NB4 (cell line): ENCODE measurements at places on chromosomes 12 and 14.

DNA sequence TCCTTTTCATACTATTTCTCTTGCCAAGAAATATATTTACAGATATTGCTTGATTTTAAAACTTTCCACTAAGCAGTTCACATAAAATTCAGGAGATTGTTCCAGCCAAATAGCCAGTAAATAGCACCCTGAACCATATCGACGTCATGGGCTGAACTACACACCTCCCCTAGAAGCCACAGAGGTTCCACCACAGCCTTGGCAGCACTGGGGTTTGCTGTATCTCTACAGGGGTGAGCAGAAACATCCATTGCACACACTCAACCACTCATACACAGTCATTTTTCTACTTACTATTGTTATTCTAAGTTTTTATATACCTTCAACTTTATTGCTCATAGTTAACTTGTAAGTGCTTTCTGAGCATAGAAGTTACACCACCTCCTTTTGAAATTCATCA lies 8.1 kb upstream of the EIF2S3B start:
- peak; percentile 1 for DNase-seq

DNA sequence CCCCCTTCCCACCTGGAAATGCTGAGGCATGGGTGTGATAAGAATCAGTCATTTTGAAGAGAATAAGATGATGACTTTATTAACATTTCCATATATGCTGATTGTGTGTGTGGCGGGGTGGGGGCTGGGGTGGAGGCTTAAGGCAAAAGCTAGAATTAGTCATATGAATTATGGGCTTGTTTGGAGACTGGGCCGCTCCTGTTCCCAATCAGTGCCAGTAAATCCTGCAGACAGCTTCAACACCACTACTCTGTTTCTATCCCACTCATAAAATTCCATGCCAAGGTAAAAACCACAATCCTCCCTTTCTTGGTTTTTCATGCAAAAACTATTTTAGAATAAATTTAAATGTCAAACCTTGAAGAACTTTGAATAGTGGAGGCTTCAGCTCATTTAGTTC lies 29.9 kb upstream of the SLC38A2 start:
- no peak for DNase-seq

- peak; percentile 45 for DNase-seq
Measured at GRCh38 chr14:101077481-101078074, 174.1 kb upstream of the RTL1 start.

DNA sequence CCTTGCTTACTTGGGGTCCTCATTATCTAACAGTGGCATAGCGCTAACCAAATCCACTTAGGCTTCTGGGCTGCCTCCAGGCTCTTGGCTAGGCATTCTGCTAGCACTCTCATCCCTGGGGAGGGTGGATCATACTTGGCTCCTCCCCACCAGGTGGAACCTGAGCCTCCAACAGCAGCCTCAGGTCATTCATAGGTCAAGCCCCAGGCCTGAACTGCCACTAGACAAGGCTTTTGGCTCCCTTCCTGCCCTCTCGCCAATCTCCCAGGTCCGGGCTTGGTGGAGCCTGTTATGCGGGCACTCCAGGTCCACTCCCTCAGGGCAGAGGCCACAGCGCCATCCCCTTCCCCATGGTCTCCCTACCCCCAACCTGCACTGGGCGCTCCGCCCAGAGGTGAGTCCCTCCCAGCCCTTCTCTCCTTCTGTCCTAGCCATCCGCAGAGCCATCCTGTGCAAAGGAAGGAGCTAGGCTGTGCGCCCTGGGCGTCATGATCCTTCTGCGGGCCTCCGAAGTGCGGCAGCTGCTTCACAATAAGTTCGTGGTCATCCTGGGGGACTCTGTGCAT lies 154.9 kb upstream of the AMIGO2 start:
- DNase-seq: no peak

- DNase-seq: no peak
Measured at GRCh38 chr14:22735096-22735495, 31.4 kb upstream of the OXA1L start.

- DNase-seq: peak; percentile 66
Measured at GRCh38 chr12:105099356-105099755, 8.2 kb upstream of the WASHC4 start.

DNA sequence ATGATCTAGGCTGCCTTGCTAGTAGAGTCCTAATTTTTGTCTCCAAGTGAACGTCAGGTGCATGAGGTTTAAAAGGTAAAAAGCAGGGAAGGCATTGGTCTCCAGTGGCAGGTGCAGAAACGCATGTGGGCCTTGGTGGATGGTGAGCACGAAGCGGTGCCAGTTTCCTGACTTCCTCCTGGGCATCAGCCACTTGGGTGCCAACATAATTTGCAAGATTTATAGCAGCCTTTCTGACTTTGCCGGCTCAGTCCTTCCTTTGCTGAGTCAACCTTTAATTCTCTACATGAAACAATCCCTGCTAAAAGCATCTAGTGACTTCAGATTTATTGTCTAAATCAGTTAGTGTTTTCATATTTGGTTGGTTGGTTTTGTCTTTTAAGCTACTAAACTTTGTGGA lies 355.7 kb upstream of the TMEM132C start:
- no peak for DNase-seq

DNA sequence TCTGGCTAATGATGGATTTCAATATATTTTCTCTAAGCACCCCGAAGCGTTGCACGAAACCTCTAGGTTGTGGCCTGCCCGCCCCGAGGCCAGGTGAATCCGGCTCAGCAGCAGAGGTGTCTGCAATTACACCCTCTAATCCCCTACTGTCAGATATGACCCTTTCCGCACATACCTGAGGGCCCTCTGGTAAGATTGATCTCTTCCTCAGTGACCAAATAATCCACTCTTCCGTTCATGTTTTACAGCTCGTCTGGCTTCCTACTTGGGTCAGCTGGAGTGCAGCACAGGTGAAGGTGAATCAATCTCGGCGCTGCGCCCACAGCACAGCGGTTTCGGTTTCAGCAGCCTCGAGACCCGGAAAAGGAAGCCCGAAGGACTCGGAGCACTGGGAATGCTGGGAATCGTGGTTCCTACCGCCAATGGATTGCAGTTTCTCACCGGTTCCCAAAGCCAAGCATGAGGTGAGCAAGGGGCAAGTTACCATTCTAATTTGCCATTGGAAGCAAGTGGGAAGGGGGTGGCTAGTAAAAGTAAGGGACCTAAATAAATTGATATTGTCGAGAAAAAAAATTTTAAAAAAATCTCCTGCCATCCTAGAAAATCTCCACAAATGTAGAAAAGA lies at the start of gene SYNJ2BP:
TSS of gene SYNJ2BP (minus strand) at position 366 of the 625 bp plus-strand sequence. CDS start at position 239, 127 bp downstream.
- peak; percentile 43 for DNase-seq

DNA sequence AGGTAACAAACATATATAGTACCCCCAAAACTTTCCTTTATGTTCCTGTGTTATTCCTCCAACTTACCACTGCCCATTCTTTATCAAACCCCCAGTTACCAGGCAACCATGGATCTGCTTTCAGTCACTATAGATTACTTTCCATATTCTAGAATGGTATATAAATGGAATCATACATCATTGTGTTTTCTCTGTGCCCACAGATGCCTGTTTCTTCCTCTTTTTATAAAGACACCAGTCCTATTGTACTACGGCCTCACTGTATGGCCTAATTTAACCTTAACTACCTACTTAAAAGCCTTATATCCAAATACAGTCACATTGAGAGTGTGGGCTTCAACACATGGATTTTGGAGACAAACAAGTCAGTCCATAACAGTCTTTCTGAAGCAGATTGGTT lies 2.6 kb downstream of the TAS2R14 start:
- DNase-seq: peak; percentile 6

DNA sequence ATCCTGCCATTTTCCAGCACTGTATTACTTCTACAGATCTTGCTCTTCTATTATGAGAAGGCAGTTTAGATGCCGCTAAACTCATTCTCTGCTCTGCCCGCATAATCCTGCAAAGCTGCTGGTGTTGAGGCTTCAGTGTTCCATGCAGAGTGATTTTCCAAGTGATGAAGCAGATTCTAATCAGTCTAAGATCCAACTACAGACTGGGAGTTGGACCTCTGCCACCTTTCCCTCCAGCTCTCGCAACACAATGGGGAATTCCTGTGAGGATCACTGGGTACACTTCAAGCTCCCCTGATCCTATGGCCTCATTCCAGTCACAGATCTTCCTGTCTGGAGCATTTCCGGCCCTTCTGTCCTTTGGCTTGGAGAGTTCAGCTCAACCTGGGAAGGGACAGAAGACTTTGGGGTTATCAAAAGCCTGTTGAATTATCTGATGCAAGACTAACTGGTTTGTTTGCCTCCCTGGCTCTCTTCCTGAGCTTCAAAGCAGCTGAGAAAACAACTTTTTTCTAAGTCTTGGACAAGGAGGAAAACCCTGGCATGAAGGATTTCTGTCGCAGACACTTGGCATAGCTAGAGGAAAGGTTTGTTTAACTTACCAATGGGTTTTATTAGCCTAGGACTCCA lies 333.9 kb downstream of the ZFP36L1 start:
- no peak for DNase-seq

DNA sequence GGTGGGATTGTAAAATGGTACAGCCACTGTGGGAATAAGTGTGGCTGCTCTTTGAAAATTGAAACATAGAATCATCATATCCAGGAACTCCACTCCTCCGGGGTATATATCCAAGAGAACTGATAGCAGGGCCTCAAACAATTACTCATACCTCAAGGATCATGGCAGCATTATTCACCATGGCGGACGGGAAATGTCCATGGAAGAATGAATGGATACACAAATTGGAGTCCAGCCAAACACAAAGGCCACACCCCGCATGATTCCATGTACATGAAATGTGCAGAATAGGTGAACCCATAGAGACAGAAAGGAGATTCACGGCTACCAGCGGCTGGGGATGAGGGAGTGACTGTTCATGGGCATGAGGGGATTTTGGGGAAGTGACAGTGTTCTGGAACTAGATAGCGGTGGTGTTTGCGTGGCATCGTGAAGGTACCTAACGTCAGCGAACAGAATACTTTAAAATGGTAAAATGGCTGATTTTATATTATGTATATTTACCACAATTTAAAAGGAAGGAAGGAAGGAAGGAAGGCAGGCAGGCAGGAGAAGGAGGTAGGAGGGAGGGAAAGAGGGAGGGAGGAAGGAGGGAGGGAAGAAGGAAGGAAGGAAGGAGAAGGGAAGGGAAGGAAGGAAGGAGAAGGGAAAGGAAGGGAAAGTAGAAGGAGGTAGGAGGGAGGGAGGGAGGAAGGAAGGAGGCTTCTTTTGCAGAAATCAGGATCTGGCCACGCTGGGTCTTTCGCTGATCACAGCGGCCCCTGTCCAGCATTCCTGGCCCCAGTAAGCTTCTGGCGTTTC lies 14.1 kb upstream of the NCOR2 start:
- no peak for DNase-seq

- DNase-seq: no peak
Measured at GRCh38 chr12:27361372-27361771, 28.7 kb downstream of the BMAL2 start.

- no peak for DNase-seq
Measured at GRCh38 chr14:104049576-104050240, 35.8 kb upstream of the ASPG start.
